Neural crest cell (in vitro differentiated cells): ENCODE measurements at places on chromosomes 12 and 14. TPM values are rescaled to one million over a fixed set of nuclear protein-coding genes. Genes with fewer than 3 reads are reported as not detected.

Gene CDCA3
- 67.9 and 71.7 TPM in 2 replicates for total RNA-seq

Gene TAS2R30
- 1.4 and 1.9 TPM in 2 replicates for total RNA-seq

Gene KLHDC1
- 2.0 and 2.1 TPM in 2 replicates for total RNA-seq

Gene LTB4R
- 4.7 and 5.3 TPM in 2 replicates for total RNA-seq

Gene RFLNA
- total RNA-seq = 2.1 and 2.8 TPM in 2 replicates

Gene TSHR
- total RNA-seq = not detected in 2 replicates

Gene AMDHD1
- total RNA-seq = 0.18 and 0.30 TPM in 2 replicates

Gene KCNMB4
- total RNA-seq = 6.1 and 6.9 TPM in 2 replicates

Gene ANAPC5
- 111 TPM in 2 replicates for total RNA-seq

Gene SERPINA9
- not detected in 2 replicates for total RNA-seq

Gene PRB2
- total RNA-seq = not detected in 2 replicates

Gene MDGA2
- total RNA-seq = 8.7 and 10.5 TPM in 2 replicates

Gene TMEM30B
- total RNA-seq = 0.07 TPM in 1 of 2 replicates, not detected in the other

Gene IRAK3
- total RNA-seq = 0.56 and 0.61 TPM in 2 replicates

Gene TPH2
- total RNA-seq = 0.09 and 0.23 TPM in 2 replicates

Gene ACVRL1
- 0.14 and 0.49 TPM in 2 replicates for total RNA-seq

Gene IKBIP
- 20.2 and 21.4 TPM in 2 replicates for total RNA-seq

Gene ITGA7
- 57.9 and 63.7 TPM in 2 replicates for total RNA-seq

Gene KRT6C
- not detected in 2 replicates for total RNA-seq

Gene OR6C75
- total RNA-seq = not detected in 2 replicates

Gene OR6C2
- not detected in 2 replicates for total RNA-seq

Gene YBX3
- total RNA-seq = 86.8 and 90.4 TPM in 2 replicates

Gene PLEKHG3
- 43.4 and 46.0 TPM in 2 replicates for total RNA-seq

Gene SPX
- total RNA-seq = 0.19 and 0.36 TPM in 2 replicates

Gene PLD4
- total RNA-seq = 0.02 and 0.05 TPM in 2 replicates

Gene EXOC3L4
- not detected in 2 replicates for total RNA-seq

Gene NKX2-1
- not detected in 2 replicates for total RNA-seq

Gene TAS2R8
- not detected in 2 replicates for total RNA-seq

Gene OR4E2
- not detected in 2 replicates for total RNA-seq

Gene APOLD1
- 4.8 and 6.0 TPM in 2 replicates for total RNA-seq

Gene MGAT4C
- under 0.01 and 0.07 TPM in 2 replicates for total RNA-seq

Gene FOXA1
- total RNA-seq = not detected in 2 replicates

Gene HHIPL1
- total RNA-seq = 2.3 and 2.5 TPM in 2 replicates

Gene RIPK3
- not detected in 2 replicates for total RNA-seq

Gene TMEM253
- 1.6 TPM in 2 replicates for total RNA-seq

Gene TECPR2
- total RNA-seq = 27.0 and 28.3 TPM in 2 replicates

Gene RITA1
- total RNA-seq = 20.0 and 20.1 TPM in 2 replicates

Gene SRSF9
- 350 and 361 TPM in 2 replicates for total RNA-seq

Gene KRT75
- total RNA-seq = not detected in 2 replicates

Gene KRT8
- total RNA-seq = 8.3 and 10.3 TPM in 2 replicates

Gene IKZF4
- 42.3 and 45.5 TPM in 2 replicates for total RNA-seq

Gene MMP14
- total RNA-seq = 63.2 and 68.6 TPM in 2 replicates

Gene LRRK2
- 2.1 and 2.8 TPM in 2 replicates for total RNA-seq

Gene PEX5
- total RNA-seq = 40.2 and 42.2 TPM in 2 replicates

Gene VWF
- total RNA-seq = 0.02 and 0.21 TPM in 2 replicates

Gene DAO
- not detected in 2 replicates for total RNA-seq

Gene ADAMTS20
- 1.8 and 2.0 TPM in 2 replicates for total RNA-seq

Gene ACOT4
- total RNA-seq = 0.98 TPM in 2 replicates

Gene ZNF891
- total RNA-seq = 3.9 and 4.2 TPM in 2 replicates

Gene PLXNC1
- 4.3 and 5.8 TPM in 2 replicates for total RNA-seq

Gene SDR9C7
- total RNA-seq = not detected in 2 replicates

Gene LYZ
- total RNA-seq = 0.26 TPM in 1 of 2 replicates, not detected in the other

Gene TIGAR
- total RNA-seq = 15.4 and 18.1 TPM in 2 replicates

Gene CIDEB
- not detected in 2 replicates for total RNA-seq

Gene VDR
- total RNA-seq = not detected in 2 replicates

Gene B4GALNT3
- 2.6 and 3.1 TPM in 2 replicates for total RNA-seq
